ENCODE measurements at places on chromosomes 2 and 18.

DNA sequence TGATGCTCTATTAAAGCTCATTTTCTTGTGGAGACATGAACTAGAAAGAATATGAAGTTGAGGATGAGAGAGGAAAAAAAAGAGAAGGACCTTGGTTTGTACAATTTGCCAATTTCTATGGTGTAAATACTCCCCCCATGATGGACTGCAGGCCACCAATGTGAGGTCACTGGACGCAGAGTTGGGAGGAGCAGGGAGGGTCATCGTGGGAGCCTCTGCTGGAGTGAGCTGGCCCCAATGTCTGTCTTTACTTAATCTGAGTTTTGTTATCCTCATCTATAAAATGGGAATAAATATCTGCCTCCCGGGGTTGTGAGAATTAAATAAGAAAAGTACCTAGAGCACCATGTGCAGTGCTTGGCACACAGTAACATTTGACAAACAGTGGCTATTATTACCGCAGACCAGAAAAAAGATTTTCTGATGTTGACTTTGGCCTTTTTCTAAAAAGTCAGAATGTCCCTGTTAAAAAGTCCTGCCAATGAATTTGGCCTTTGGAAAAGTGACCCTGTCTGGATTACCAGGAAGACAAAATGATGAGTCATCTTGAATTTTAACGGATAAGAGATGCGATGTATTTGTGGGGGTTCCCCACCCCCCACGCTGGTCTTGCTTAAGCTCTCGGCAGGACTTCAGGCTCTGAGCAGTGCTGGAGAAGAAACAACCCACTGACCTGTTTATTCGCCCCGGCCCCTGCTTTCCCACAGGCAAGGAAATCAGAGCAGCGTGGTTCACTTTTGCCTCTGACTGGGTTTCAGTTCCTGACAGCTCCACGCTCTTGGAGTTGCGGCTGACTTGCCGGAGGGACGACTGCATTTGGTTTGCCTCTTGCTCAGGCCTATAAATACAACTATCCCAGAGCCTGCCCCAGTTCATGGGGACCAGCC, 50.3 kb upstream of the FOSL2 start:
- no peak for DNase-seq

- no peak for DNase-seq
These were observed at the start of gene SEPTIN2 for GRCh38 chr2:241315879-241316631. SEPTIN2 (plus strand) TSS chr2:241315925; CDS start chr2:241324233, 8,308 bp downstream.

- DNase-seq = no peak
These were observed 2.0 kb downstream of the SNORC start for GRCh38 chr2:232871835-232872736.

- DNase-seq = no peak
These were observed 516.9 kb upstream of the DSEL start for GRCh38 chr18:68033466-68033865.

- no peak for DNase-seq
These were observed 33.1 kb downstream of the EVA1A start for GRCh38 chr2:75527676-75528075.

DNA sequence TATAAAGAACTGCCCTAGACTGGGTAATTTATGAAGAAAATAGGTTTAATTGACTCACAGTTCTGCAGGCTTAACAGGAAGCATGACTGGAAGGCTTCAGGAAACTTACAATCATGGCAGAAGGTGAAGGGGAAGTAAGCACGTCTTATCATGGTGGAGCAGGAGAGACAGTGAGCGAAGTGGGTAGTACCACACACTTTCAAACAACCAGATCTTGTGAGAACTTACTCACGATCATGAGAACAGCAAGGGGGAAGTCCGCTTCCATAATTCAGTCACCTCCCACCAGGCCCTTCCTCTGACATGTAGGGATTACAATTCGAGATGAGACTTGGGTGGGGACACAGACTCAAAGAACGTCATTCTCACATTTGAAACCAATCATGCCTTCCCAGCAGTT, 260.1 kb upstream of the FAM98A start:
- DNase-seq = no peak

GRCh38 chr2:127620866-127621265, 25.1 kb upstream of the GPR17 start:
- no peak for DNase-seq

DNA sequence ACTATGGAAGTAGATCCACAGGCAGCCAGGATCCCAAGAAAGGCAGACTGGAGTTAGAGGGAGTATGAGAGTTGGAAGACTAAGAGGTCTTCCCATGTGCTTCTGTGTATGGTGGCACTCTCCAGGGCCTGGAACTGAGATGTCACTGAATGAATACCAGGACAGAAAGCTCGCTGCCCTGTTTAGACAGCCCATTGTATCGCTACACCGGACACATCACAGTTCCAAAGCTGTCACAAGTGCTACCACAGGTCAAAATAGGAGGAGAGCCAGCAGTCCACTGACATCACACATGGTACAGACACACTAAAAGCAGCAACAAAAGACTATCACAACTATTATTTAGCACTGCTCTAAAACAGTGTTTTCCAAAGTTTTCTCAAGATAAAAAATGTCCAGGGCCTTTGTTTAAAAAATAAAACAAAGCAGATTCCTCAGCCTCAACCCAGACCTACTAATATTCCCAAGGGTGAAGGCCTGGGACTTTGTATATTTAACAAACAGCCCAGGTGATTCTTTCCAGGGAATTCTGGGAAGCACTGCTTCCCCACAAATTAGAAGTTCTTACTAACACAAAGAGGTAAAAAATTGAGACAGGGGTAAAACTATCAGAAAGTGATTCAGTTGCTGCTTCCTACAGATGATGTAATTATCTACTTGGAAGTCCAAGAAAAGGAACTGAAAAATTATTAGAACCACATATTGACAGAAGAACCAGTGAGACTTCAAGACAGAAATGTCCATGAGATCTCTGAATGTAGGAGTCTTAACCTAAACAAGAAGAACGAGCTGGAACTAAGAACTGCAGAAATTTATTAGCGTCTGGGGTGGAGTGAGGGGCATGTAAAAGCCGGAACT, 116.0 kb downstream of the DTNB start:
- DNase-seq = no peak

- no peak for DNase-seq
These were observed 85.2 kb downstream of the INO80D start for GRCh38 chr2:206000776-206001175.

GRCh38 chr2:158407031-158407430, 49.5 kb downstream of the CCDC148 start:
- no peak for DNase-seq

GRCh38 chr2:216109962-216110614, 940 bp downstream of the XRCC5 start:
- DNase-seq = no peak

- no peak for DNase-seq
These were observed 99.8 kb upstream of the FZD7 start for GRCh38 chr2:201933792-201934237.

- DNase-seq = no peak
These were observed 121.7 kb upstream of the TACR1 start for GRCh38 chr2:75320898-75321598.

DNA sequence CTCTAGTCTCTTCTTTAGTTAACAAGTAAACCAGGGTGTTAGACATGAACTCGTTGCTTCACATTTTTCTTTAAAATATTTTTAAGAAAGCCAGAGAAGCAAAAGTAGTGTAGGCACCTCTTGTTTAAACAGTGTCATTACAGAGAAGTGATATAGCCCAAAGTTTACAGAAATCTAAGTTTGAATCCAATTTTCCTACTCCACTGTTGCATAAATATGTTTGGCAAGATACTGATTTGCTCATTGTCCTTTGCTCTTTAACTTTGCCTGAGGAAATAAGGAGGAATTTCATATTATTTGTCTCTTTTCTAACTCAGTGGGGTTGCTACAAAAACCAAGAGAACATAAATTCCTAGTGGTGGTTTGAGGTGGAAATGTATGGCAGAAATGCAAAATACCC, 81.1 kb downstream of the PAX3 start:
- DNase-seq = no peak

- no peak for DNase-seq
These were observed 50.8 kb upstream of the RASGRP3 start for GRCh38 chr2:33425586-33426031.

GRCh38 chr2:239095460-239096081, 247.7 kb downstream of the TWIST2 start:
- no peak for DNase-seq

DNA sequence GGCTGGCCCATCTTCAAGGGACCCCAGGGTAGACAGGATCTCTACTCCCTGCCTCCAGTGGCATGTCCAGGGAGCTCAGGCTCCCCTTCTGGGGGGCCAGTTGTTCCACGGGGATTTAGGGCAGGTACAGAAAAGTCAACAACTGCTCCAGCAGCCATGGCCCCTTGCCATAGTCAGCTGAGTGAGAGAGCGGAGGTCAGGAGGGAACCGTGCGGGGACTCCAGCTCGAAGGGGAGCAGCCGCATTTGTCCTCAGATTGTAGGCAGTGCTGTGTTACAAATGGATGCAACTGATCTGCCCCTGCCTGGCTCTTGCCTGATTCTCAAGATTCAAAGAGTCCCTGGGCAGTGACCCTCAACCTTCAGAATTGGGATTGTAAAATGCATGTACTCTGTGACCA, 49.9 kb downstream of the ITGB1BP1 start:
- DNase-seq = no peak

DNA sequence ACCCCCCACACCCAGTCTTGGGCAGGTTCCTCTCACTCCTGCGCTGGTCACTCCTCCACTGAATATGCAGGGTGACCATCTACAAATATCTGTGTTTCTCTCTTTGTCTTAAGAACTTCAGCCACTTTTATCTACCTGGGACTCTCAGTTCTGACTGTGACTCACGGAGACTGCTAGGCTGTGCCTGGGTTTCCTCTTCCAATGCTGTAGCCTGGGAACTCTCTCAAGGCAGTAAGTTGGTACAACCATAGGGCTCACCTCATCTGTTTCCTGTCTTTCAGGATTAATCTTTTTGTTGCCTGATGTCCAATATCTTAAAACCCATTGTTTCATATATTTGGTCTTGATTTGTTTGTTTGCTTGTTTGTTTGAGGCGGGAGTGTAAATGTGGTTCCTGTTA, 47.2 kb upstream of the ZNF396 start:
- no peak for DNase-seq
